Pons (tissue), 1 donor: ENCODE measurements at places on chromosomes 16 and 17.

DNA sequence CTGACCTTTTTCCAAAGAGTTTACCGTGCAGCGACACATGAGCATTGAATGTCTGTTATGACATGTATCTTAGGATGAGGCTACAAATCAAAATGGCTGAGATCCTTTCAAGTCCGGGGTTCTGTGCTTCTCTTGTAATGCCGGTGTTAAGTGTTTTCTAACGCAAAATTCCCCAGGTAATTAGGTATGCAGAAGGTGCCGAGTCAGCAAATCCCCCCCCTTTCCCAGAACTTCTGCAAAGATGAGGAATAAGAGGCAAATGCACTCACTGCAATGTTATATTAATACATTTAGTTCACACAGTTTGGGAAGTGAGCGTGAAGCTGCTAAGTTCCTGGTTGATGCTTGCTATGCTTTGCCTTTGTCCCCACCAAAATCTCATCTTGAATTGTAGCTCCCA, 36.3 kb upstream of the MLYCD start:
- DNase-seq = no peak

- DNase-seq = peak; percentile 74
These were observed 15.2 kb downstream of the KRT23 start for GRCh38 chr17:40922239-40922638.

DNA sequence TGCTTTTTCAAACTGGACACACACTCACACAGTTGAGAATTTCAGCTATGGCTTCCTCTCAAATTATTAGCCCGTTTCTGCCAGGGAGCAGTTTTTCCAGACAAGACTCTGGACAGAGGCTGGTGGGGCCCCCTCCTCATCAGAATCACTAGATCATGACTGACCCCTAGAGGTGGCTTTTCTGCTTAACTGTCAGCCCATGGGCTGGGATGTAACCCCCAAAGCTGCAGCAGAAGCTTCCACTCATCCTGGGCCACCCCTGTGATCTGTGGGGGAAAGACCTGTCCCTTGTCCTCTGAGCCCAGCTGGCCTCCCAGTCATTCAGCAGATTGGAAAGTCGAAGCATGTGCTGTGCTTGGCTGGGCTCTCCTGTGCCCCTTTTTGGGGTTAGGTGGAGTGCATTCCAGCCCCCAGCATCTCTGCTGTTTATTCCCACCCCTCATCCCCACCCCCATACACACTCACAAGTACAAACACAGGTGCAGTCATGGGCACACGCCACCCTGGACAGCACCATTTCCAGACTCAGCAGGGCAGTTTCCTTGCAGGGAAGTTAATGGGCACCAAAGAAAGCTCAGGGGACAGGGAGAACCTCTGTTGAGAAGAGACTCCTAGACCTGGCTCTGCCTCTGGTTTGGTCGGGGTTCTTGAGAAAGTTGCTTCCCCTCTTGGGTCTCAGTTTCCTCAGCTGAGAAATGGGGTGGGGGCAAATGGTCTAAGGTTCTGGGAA, 77.6 kb upstream of the RBL2 start:
- DNase-seq = no peak

DNA sequence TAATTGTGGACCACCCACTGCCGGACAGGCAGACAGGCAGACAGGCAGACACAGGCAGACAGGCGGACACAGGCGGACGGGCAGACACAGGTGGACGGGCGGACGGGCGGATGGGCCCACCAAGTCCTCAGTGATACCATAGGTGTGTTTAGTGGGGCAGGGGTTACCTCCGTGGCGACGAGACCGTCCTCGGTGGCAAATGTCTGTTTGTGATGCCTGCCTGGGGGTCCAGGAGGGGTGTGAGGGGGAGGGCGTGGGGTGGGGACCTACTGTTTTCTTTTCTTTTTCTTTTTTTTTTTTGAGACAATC, 76.7 kb downstream of the RTN4RL1 start:
- no peak for DNase-seq

GRCh38 chr16:81487301-81487720, 42.7 kb downstream of the CMIP start:
- no peak for DNase-seq

DNA sequence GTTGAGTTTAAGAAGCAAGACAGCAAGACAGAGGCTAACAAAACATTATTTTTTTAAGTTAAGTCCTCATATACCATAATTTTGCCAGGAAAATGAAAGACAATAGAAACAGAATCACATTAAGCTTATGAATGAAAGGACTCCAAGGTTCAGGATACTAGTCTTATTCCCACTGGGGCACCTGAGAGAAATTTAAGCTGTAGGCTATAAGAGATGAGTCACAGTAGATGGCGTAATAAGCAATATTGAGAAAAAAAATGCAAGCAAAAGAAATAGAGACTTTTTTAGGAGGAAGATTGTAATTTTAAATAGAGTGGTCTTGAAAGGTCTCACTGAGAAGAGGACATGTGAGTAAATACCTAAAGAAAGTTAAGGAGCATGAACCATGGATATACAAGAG, 57.1 kb upstream of the KIF2B start:
- DNase-seq = no peak

DNA sequence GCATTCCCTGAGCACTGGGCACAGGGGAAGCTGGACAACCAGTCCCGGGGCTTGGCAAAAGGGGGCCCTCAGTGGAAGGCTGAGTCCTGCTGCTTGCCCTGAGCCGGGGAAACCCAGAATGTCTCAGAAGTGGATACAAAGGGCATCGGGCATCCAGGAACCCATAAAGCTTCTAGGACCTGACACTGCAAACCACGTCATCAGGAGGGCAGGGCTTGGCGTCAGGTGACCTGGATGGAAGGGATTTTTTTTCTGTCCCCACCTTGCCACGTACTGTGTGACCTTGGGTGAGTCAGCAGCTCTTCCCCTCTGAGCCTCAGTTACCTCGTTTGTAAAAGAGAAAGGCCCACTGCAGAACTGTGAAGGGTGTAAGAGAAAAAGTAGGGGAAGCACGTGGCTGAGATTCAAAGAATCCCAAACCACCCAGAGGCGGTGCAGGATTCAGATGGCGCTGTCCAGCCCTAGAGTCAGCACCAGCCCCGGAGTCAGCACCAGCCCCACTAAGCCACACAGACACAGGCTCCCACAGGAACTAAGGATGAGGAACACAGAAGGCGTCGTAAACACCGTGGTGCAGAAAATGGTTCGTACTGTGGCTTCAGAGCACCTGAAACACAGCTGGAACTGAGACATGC, 53.7 kb downstream of the C16orf95 start:
- no peak for DNase-seq

GRCh38 chr16:2039274-2040031, 8.2 kb downstream of the NTHL1 start:
- DNase-seq = no peak

DNA sequence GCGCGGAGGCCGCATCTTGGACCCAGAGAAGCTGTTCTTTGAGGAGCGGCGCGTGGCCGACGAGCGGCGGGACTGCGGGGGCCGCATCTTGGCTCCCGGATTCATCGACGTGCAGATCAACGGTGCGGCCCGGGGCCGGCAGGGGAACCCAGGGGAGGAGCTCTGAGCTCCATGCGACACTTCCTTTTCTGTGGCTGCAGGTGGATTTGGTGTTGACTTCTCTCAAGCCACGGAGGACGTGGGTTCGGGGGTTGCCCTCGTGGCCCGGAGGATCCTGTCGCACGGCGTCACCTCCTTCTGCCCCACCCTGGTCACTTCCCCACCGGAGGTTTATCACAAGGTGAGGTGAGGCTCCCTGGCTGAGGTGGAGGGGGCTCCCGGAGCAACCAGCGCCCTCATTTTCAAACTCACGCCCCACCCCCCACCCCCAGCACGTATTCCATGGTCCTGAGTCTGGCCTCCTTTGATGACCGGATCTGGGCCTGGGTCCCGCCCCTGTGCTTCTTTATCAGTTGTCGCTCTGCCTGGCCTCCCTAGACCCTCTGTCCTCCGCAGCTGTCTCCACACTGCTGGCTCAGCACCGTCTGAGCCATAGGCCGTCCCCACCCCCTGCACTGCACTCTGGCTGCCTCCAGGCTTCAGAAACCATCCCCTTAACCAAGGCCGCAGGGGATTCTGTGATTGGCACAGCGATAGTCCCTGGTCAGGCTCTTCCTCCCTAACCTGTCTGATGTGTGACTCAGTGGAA, 787 bp downstream of the AMDHD2 start:
- no peak for DNase-seq

DNA sequence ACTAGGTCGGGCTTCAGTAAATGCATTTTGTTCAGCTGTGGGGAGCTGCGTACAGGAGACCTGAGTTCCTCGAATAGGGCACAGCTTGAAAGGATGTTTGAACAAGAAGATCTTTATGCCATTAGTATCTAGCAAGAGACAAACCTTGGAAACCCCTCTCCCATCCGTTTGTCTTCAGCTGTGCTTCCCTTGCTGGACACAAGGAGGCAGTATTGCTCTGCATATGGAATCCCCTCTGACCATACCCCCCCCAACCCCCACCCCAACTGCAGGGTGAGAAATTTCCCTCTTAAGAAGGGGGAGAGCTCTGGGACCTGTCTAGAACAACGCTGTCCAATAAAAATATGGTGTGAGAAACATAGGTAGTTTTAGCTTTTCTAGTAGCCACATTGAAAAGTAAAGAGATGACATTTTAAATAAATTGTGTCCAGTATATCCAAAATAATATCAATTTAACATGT, 1.6 kb downstream of the MRM1 start:
- DNase-seq = peak; percentile 49

- peak; percentile 48 for DNase-seq
These were observed 39.8 kb downstream of the DCUN1D3 start for GRCh38 chr16:20860361-20860760.

GRCh38 chr16:67202956-67203493, 4.1 kb downstream of the ELMO3 start:
- DNase-seq = no peak

- peak; percentile 80 for DNase-seq
These were observed 21.8 kb downstream of the CEP131 start for GRCh38 chr17:81200695-81201580.

DNA sequence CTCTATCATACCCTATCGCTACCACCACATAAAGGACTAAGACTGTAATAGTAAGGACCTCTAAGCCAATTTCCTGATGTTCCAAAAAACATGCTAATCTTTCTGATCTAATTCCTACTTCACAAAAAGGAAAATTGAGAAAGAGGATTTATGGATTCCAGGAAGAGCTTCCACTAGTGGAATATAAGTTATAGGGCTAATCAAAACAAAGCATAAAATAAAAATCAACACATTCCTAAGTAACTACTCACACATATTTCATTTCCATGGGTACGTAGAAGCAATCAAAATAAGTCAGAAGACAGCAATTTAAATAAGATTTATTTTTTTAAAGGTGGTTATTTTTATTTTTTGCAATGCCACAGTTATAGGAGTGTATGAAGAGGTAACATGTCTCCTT, 12.4 kb downstream of the CCDC43 start:
- DNase-seq = no peak

- no peak for DNase-seq
These were observed 2.0 kb downstream of the TBC1D10B start for GRCh38 chr16:30368122-30368791.

DNA sequence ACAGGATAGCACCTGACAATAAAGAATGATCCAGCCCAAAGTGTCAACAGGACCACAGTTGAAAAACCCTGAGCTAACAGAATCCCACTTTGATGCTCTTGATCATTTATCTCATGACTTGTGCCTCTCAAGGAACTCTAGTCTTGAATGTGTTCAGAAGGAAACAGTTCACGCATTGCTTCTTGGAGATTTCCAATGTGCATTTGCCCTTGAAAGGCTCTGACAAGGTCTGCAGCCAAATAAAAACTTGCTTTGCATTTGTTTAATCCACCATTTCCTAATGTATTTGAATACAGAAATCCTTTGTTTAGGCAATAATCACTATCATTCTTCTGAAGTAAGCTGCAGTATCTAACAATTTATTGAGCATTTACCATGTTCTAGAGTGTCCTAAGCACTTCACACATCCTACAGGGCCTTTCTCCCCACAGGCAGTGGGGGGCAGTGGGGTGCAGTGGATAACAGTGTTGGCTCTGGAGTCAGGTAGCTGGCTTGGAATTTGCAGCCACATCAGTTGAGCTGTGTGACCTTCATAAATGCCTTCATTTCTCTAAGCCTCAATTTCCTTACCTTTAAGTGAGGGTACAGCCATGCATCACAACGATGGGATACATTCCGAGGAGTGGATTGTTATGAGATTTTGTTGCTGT, 239.7 kb downstream of the XYLT1 start:
- DNase-seq = no peak

GRCh38 chr16:75861311-75862097, 135.2 kb upstream of the CPHXL start:
- peak; percentile 53 for DNase-seq

GRCh38 chr17:61219460-61219859, 180.2 kb upstream of the TBX2 start:
- no peak for DNase-seq

DNA sequence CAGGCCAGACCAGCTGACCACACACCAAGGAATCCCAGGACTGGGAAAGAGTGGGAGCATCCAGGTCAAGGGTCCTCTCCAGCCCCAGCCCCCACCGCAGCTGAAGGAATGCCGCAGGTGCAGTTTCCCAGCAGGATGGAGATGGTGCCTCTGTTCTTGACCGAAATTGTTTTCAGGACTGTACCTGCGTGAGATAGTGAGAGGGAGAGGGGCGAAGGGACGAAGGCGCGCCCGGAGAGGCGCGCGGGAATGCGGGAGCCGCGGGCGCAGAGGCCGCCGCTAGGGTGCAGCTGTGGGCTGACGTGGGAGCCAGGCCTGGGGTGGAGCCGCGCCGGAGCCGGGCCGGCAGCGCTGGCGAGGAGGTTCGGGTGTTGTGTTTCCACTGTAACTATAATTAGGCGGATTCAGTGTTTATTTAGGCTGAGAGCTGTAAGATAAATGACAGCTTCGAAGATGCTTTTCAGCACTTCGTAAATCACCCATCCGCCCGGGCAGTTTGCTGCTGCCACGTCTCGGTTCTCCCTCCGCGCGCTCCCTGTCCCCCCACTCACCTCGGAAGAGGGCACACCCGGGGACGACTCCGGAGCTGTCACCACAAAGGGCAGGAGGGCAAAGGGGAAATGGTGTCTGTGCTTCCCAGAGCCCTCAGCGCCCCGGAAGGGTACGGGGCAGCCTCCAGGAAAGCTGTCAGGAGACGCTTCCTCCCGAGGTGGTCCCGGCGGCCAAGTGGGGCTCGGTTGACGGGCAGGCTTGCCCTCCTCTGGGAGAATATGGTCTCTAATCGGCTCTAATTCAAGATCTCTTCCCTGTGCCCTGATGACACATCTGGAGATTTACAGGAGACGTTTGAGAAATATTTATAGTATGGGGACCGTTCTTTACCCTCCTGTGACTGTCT, 38.2 kb downstream of the HOXB1 start:
- no peak for DNase-seq

GRCh38 chr16:1057252-1057932, 15.2 kb upstream of the SSTR5 start:
- no peak for DNase-seq
